ENCODE measurements at places on chromosomes 4 and X.

DNA sequence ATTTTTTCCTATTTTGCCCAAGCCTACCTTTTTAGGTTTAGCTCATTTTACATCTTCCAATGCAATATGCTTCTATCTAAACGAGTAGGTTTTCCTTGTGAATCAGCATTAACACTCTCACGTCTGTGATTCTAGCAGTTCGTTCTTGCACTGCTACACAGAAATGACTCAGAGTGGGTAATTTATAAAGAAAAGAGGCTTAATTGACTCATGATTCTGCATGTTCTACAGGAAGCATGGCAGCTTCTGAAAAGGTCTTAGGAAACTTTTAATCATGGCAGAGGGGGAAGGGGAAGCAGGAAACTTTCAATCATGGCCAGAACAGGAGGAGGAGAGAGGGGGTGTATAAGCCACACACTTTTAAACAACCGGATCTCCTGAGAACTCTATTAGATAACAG lies 44.9 kb downstream of the SPANXN1 start:
- DNase-seq, result no peak

- no peak for DNase-seq
Measured at GRCh38 chr4:74455361-74456055, 10.6 kb downstream of the AREG start.

DNA sequence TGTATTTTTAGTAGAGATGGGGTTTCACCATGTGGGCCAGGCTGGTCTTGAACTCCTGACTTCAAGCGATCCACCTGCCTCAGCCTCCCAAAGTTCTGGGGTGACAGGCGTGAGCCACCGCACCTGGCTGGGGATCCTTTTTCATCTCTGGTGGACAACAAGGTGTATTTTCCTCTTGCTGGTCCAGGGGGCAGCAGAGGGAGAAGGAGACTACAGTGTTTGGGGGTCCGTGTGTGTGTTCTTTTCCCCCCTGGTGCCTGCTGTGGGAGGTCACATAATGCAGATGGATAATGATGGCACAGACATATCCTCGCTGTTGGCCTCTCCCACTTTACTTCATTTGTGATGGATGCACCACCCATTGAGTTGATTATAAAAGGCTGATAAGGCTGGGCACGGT lies 39.0 kb upstream of the CD99 start:
- DNase-seq, result no peak

DNA sequence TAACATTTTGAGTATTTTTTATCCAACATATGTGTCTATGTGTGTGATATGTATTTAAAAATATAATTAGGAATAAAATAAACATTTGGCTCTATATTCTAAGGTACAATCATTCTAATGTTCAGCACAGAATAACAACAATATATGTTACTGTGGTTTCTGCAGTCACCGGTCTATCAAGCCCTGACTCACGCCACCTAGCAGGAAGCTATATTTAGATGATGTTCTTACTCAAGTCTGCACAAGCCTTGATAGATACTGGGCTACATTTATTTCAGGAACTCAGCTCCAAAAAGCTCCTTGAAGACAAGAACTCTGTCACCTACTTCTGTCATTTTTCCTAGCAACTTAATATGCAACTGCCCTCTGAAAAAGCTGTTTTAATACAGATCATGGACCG lies 152.0 kb upstream of the FTHL17 start:
- DNase-seq, result no peak

GRCh38 chr4:23297327-23297726 lies 592.5 kb downstream of the PPARGC1A start:
- DNase-seq, result no peak

- no peak for DNase-seq
Measured at GRCh38 chr4:153113838-153114105, 90.5 kb upstream of the TRIM2 start.

GRCh38 chrX:150446151-150446550 lies 83.0 kb downstream of the MAMLD1 start:
- no peak for DNase-seq

DNA sequence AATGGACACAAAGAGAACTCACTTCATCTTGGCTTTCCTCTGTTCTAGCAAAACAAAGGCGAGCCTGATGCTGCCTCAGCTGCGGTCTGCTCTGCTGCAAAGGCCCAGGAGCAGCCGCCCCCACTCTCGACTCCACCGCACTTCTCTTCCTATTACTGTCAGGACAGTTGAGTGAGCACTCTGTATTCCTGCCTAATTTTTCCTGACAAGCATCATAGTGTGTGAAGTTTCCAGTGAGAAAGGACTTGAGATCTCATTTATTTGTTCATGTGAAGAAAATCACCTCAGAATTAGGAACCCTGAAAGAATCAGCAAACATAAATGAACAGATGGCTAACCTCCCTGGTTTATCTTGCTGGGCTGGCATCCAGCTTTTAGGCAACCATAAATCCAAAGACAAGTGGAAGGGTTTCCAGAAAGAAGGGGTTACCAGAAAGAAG lies 15.6 kb downstream of the SCARB2 start:
- no peak for DNase-seq

- DNase-seq, result no peak
Measured at GRCh38 chr4:19038231-19038630, 1016.7 kb upstream of the LCORL start.

- DNase-seq, result no peak
Measured at GRCh38 chrX:10126044-10126443, 30.7 kb upstream of the CLCN4 start.

Data from activated naive CD4-positive, alpha-beta T cell treated with anti-CD3 and anti-CD28 coated beads, Interleukin-2, amount 50 U/mL, for 72 hours (primary cell).